ENCODE measurements at places on chromosomes 2 and 18. TPM values are rescaled to one million over a fixed set of nuclear protein-coding genes. Genes with fewer than 3 reads are reported as not detected.

- DNase-seq = no peak
Observed at GRCh38 chr2:118525346-118525745, 322.1 kb downstream of the EN1 start.

- no peak for DNase-seq
Observed at GRCh38 chr2:190563109-190563508, 28.6 kb upstream of the NEMP2 start.

- no peak for DNase-seq
Observed at GRCh38 chr2:237657063-237657462, 29.7 kb downstream of the LRRFIP1 start.

- no peak for DNase-seq
Observed at GRCh38 chr2:137659616-137660015, 304.7 kb upstream of the HNMT start.

GRCh38 chr2:157894694-157895435 lies 18.7 kb upstream of the ACVR1 start:
- DNase-seq = no peak

- no peak for DNase-seq
Observed at GRCh38 chr2:26558271-26559043, 80.5 kb upstream of the OTOF start.

GRCh38 chr2:7683708-7684107 lies 766.5 kb downstream of the RNF144A start:
- DNase-seq = no peak

GRCh38 chr2:186879312-186879711 lies 30.3 kb upstream of the ZSWIM2 start:
- no peak for DNase-seq

DNA sequence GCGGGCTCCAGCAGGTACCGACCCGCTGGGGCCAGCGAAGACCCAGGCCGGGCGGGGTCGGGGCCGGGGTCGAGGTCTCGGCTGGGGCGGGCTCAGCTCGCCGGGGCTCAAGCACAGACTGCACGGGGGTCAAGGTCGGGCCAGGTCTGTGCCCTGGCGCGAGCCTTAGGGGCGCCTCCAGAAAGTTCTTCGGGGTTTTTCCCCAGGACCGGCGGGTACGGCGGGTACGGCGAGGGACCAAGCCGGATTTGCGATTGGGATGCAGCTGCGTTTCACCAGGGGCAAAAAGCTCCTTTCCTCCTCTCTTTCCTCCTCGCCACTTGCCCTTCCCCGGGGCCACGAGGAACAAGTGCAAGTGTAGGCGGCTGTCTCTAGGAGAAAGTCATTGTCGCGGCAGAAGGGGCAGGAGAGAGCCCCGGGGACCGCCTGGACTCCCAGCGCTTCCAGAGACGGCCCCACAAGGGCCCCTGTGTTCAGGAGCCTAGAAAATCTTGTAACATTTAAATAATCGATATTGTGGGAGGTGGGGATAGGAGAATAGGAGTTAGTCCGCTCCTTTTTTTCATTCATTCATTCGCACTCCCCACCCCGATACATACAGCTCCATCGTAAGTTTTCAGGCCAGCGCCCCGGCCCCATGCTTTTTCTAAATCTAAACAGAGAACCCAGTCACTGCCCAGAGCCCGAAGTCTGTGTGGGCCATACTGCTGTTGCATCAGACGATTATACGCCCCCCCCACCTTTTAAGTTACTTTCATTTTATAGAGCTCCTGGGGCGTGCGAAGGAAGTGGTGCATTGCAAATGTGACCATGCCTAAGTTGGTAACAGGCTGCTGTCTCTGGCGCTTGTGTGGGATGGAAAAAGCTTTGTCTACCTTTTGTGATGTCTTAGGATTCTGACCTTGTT lies 679 bp downstream of the PMAIP1 start:
- no peak for DNase-seq

- no peak for DNase-seq
Observed at GRCh38 chr2:23940718-23941620, 706 bp downstream of the UBXN2A start.

DNA sequence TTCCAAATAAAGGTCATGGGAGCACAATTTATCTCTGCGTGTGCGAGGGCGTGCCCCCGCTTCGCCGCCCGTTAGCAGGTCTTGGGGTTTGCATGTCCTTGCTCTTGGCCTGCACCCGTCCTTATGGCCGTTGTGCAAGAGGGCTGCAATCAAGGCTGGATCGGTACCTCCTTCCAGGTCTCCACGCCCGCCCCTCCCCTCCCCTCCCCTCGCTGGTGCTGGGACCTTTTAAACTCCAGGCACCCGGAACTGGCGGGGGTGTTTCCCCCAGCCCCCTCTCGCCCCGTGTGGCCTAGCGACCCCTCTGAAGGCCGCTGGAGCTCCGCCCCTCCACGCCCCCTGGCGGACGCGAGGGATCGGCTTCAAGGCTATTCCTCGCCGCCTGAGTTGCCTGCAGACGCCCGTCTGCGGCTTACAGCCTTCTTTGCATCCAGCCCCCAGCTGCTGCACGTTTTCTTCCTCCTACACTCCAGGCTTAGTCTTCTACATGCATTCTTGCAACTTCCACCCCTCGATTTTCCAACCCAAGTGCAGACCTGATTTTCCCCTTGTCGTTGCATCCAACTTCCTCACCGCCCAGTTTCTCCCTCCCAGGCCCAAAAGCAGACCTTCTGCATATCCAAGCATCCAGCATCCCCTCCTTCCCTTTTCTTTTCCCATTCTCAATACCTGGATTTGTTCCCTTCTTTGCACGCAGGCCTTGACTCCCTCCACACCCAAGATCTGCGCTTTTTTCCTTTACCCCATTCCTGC lies 577 bp downstream of the IDH1 start:
- DNase-seq = no peak

GRCh38 chr2:113211226-113212105 lies 37.7 kb downstream of the PSD4 start:
- no peak for DNase-seq

DNA sequence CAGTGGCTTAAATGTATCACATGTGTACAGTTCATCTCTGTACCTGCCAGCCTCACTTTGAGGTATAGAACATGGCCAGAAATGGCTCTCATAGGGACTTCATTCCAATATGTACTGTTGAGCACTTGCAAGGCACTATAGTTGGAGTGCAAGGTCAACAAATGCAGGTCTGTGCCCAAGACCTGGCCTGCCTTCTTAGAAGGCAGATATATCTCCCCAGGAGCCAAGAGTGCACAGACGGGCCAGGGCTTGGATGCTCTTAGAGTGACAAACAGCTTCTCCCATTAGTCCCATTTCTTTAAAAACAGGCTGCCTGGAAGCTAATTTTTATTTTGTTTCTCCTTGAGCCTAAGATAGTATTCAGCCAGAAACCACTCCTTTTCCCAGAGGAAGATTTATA lies 7.3 kb downstream of the TEX261 start:
- DNase-seq = no peak

DNA sequence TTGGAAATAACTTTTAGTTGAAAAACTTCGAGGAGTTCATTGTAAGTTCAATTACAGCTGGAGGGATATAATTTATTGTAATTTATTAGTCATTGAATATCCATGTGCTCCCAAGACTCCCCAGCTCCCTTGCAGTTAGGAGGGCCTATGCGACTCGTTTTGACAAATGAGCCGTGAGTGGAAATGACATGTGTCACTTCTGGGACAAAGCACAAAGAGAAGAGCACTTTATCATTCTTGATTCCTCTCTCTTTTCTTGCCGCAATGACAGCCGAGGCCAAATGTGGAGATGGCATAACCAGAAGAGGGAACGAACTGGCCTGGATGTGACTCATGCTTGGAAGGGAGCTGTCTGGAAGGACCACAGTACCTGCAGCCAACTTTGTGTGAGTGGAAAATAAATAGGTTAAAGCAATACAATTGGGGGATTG lies 44.2 kb upstream of the ITSN2 start:
- DNase-seq = no peak

GRCh38 chr2:203959672-203960071 lies 23.1 kb downstream of the ICOS start:
- DNase-seq = no peak

GRCh38 chr18:24914685-24915084 lies 437.3 kb downstream of the ZNF521 start:
- no peak for DNase-seq

- no peak for DNase-seq
Observed at GRCh38 chr2:109476641-109477441, 136.9 kb downstream of the SEPTIN10 start.

DNA sequence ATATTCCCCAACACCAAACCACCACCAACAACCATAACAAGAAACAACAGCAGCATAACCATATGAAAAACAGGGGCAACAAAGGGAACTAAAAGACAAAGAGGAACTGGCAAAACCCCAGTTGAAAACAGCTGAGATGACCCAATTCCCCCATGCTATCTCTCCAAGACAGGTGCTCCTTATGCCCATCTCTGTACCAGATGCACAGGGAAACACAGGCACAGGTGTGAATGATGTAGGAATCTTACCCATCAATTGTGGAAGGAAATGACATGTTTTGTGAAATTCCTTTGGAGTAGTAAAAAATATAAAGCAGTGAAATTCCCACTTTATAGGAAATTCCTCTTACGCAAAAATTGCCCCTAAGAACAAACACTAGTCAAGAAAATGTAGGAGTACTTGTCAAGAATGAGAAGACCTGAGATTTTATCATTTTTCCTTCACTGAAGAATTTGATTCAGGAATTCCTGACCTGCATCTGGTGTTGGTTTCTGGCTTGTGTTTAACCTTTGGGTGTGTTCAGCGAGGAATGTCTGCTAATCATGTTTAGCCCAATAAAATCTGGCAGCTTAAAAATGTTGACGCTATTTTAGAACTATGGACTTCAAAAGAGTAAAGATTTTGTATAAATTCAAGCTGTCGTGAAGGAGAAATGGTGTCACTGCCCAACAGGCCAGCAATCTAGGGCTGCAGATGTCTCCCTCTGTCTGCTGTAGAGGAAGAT lies 67.7 kb upstream of the ARHGAP28 start:
- no peak for DNase-seq

- no peak for DNase-seq
Observed at GRCh38 chr2:227366769-227367426, 12.2 kb downstream of the TM4SF20 start.

- DNase-seq = no peak
Observed at GRCh38 chr18:62328586-62329525, 3.7 kb downstream of the TNFRSF11A start.

DNA sequence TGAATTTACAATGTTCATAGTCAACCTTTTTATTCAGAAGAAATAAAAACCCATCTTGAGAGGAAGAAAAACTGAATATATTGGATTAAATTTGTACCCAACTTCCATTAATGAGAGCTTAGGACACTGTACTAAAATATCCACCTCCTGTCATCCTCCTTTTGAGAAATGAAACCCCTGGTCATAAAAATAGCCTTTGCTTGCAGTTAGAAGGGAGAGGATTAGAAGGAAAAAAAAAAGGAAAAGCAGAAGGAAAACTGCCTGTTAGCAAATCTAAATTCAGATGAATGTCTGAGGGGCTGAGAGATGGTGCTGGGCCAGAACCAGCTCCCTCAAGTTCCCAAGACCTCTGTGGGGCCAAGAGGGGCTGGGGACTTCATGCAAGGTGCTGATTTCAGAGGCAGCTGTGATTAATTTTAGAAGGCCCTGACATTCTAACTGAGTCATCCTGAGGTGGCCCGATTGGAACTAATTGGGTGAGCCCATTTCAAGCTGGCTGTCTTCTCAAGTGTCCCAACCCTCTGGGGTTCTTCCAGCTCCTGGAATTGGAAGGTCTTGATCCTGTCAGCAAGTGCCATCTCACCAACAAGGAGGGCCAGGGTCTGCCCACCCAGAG lies 38.4 kb upstream of the BIN1 start:
- DNase-seq = no peak

DNA sequence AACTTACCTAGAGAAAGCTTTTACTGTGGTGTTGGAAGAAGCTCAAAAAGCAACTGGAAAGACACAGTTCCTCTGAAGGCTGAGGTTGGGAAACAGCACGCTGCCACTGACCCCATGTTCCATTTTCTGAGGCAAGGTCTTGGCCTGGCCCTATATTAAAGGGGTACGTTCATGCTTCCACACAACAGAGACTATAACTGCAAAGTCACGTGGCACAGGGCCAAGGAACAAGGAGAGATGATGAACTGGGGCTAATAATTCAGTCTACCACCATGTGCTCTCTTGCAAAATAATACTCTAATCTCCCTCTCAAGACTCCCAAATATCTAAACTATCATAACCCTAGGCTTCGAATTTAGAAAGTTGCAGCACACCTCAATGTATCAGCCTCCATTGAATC lies 381.6 kb downstream of the DSEL start:
- no peak for DNase-seq

DNA sequence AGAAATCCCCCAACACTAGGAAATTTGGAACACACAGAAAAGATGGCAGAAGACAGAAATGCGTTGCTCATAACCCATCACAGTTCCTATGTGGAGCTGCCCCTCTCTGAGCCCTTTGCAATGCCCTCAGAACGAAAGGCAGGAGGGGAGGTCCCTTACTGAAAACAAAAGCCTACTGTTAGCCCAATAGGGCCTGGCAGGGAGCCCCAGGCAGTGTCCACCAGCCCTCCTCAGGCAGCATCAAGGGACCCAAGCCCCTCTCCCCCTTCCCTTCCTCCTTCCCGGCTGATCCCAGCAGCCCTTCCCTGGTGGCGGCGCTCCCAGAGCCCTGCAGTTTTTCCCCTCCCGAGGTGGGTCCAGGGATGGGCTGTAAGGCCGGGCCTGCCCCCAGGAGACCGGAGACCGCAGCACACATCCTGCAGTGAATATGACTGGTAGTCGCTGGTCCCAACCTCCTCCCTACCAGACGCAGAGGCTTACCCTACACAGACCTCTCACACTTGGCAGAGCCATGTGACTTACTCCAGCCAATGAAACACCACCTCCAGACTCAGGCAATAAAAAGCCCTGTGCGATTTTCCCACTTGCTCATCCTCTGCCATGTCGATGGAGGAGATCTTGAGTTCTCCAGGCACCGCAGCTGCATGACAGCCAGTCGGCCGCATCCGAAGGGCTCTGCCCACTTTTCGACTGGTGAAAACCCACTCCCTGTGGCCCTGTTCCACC lies 19.4 kb upstream of the DUSP2 start:
- DNase-seq = no peak

GRCh38 chr2:105610576-105611332 lies 134.0 kb upstream of the NCK2 start:
- DNase-seq = no peak

GRCh38 chr2:220783671-220784070 lies 788.4 kb downstream of the EPHA4 start:
- no peak for DNase-seq

ANKRD62 gene
- not detected for polyA plus RNA-seq

C2orf81 gene
- polyA plus RNA-seq = 2.2 TPM

AOX1 gene
- 0.67 TPM for polyA plus RNA-seq

SLC8A1 gene
- 6.5 TPM for polyA plus RNA-seq

STPG4 gene
- not detected for polyA plus RNA-seq

CHRNA1 gene
- polyA plus RNA-seq = 158 TPM

SFT2D3 gene
- not detected for polyA plus RNA-seq

POTEC gene
- not detected for polyA plus RNA-seq

TMEM87B gene
- polyA plus RNA-seq = 11.8 TPM

WNT10A gene
- not detected for polyA plus RNA-seq

C1QL2 gene
- not detected for polyA plus RNA-seq

OSBPL6 gene
- polyA plus RNA-seq = 6.2 TPM

GAREM1 gene
- polyA plus RNA-seq = 7.3 TPM

VSNL1 gene
- polyA plus RNA-seq = 4.9 TPM

ABCA12 gene
- 0.03 TPM for polyA plus RNA-seq
